ENCODE measurements at places on chromosomes 4 and X.

DNA sequence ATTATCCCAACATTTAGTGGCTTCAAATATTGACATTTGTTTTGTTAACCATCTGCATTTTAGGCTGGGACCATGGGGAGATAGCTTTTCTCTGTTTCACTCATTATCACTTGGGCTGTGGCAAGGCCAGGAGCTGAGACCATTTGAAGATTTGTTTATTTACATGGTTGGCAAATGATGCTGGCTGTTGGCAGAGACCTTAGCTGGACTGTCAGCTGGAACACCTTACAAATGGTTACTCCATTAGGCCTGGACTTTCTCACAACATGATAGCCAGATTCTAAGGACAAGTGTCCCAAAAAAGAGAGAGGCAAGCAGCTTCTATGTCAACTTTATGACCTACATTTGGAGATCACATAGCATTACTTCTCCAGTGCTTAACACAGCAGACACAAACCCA is 130.4 kb downstream of the INPP4B start:
- DNase-seq: no peak

GRCh38 chr4:87824352-87824751 is 8.4 kb upstream of the MEPE start:
- no peak for DNase-seq

- DNase-seq: peak; percentile 78
These were observed 75.4 kb downstream of the AR start for GRCh38 chrX:67619253-67619652.

DNA sequence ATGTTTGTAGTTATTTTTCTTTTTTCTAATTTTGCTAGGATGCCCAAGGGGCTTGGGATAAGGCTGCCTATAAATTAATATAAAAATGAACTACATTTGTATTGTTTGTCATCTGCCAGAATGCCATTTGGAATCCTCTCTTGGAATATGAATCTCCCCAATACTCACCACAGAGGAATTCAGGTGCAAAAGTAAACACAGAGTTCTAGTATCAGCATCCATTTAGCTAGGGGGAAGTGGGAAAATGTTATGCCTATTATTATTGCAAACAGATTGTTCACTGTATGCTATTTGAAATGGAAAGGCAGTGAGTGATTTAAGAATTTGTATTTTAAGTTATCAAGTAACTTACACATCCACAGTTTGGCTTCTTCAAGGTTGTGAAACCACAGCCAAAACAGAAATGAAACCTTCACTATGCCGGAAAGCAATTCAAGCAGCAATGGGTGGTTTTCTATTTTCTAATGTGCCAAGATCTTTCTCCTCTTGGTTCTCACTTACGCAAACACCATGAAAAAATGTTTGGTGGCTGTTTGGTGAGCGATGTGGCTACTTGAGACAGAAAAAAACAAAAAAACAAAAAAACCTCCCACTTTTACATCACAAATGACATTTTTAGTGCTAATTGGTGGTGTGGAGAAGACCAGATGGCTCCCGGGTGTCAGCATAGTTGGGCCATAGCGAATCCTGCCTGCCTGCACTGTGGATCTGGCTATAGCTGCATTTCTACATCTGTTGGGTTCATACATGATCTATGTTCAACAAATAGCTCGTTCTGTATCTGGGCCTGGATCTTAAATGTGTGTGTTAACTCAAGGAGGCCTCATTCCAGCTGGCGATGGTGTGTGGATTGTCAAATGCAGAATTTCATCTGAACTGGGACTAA is 200.8 kb upstream of the GIMD1 start:
- peak; percentile 60 for DNase-seq

- DNase-seq: no peak
These were observed 664.9 kb upstream of the LCORL start for GRCh38 chr4:18686338-18687037.

- DNase-seq: no peak
These were observed 136.7 kb upstream of the MAMLD1 start for GRCh38 chrX:150226223-150226965.

DNA sequence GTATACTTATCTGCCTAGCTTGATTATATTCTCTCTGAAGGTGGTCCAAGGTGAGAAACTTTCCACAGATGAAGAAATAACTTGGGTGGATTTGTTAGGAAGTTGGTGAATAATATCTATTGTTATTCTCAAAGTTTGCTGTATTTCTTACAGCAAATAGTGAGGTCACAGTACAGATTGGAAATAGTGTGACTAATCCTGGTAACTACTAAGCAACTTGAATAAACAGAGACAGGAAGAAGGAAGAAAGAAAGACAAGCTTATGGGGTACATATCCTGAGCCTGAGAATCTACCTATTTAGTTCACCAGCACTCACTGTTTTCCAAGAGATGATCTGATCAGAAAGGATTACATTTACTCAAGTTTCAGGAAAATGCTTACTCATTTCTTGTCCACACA is 1416.1 kb downstream of the RPA4 start:
- DNase-seq: no peak

GRCh38 chr4:155759372-155760252 is 791 bp downstream of the GUCY1B1 start:
- peak; percentile 26 for DNase-seq

GRCh38 chr4:150890246-150890645 is 124.8 kb downstream of the LRBA start:
- no peak for DNase-seq

GRCh38 chrX:121649417-121649816 is 602.0 kb downstream of the GLUD2 start:
- no peak for DNase-seq

DNA sequence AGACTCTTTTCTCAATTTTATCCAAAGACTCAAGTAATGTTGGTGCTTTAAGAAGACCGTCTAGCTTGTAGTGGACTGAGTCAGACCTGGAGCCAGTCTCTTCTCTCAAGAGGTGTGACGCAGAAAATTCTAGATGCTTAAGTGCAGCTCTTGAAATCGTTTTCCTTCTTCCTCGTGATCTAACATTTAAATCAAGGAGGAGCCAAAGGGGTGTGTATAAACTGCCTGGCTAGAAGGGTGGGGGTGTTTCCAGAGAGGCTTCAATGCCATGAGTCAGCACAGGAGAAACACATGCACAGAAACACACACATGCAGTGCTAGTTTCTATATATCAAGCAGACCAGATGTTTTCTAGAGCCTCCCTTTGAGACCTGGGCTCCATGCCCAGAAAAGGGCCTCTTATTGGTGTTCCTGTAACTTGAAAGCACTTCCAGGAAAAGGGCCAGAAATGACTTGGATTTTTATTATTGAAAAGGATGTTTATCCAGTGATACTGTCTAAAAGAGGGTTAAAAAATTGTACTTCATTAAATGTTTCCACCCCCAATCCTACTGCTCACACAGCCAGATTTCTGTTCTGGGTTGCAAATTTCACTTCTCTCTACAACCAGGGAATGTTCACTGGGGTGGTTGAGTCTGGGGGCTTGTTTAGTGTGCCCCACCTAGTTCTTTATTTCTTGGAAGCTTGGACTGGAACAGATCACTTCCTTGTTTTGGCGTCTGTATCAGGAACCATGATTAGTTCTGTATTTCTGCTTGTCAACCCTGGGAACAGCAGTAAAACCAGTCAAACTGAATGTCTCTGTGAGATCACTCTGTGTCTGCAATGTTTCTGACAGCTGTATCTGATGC is at the start of gene CLIC2:
TSS of gene CLIC2 (minus strand) at position 129 of the 851 bp plus-strand sequence. CDS start 187 bp downstream, outside the sequence.
- DNase-seq: peak; percentile 80
